NCI-H1417 (cell line): ENCODE measurements at places on chromosomes 4 and X.

DNA sequence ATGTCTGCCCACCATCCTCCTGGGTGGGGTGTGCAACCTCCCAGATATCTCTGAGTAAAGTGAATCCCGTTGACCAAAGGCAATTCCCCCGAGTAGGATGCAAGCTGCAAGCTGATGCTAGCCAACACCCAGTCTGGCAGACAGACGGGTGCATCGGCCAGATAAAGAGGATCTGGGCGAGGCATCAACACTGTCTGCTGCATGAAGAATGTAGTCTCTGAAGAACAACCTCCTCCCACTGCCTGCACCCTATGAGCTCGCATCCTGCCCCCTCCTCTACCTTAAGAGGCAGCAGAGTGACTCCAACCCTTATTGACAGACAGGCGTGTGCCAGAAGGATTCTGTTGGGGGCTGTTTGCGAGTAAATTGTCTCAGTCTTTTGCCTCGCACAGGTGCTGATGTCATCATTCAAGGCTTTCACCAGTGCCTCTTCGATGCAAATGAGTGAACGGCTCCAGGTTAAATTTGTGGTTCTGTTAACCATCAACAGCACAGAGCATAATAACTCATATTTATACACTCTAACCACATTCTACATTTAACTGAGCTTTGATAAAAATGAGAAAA is 546.9 kb downstream of the BCOR start:
- DNase-seq: no peak

- no peak for DNase-seq
These were observed 18.7 kb downstream of the SEPSECS start for GRCh38 chr4:25141592-25141991.

GRCh38 chr4:15805583-15806517 is 27.7 kb downstream of the CD38 start:
- peak; percentile 79 for DNase-seq

DNA sequence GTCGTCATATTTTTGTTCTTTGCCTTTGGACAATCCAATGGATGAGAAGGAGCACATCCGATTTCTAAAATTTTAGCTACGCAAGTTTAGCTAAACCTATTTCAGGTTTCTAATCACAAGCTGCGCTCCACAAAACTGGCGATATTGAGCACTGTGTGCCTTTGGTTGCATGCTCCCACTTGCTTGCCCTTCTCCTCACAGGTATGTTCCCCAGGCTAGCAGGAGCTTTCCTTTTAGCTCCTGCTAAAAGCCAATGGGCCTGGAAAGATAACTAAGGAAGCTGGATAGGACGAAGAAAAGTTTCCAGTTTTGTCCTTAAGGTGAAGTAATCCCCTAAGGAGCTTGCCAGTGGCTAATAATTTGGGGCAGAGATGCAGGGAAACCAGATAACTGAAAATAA is 975.2 kb downstream of the FSTL5 start:
- no peak for DNase-seq

GRCh38 chrX:72576141-72576894 is 3.7 kb upstream of the HDAC8 start:
- no peak for DNase-seq

DNA sequence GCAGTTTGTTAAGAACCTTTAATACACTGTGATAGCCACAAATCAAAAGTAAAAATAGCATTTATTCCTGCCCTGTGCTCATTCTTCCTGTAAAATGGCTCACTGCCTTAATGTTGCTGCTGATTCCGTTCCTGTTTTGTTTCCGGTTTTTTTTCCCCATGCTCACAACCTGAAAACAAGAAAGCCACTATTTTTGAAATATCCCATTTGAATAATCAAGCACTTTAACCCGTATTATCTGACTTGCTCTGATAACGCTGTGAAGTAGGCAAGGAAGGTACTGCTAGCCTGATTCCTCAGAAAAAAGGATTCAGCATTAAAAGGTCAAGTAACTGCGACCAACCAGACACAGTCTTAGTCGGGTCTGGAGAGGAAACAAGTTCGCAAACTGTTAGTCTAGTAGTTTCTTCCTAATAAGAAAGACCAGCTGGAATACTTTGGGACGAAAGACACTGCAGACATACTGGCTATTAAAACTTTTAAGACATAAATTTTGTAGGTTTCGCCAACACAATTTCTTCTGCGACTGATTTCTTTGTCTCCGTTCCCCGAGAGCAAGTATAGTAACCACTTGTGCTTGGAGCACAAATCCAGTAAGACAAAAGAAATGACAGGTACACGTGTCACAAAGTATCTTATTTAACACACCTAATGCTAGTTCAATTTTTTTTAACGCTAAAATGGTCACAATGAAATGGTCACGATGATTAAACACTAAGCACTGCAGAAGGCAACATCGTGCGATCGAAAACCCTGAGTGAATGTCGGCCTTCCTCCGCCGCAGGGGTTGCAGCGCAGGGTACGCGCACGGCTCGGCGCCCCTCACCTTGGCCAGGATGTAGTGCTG is 802 bp downstream of the COX18 start:
- peak; percentile 60 for DNase-seq

DNA sequence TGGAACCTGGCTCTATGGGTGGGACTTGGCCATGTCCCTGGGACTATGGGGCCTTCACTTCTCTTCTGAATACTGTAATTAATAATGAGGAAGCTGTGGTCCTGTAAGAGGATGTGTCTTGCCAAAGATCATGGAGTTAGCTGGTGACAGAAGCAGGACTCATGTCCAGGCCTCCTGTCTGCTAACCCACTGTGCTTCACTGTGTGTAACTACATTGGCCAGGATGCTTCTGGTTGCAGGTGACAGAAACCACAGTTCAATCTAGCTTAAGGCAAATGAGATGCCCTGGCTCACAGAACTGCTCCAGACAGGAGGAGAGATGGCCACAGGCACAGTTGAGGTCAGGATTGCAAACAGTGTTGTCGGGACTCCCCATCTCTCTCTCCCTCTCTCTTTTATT is 3.1 kb downstream of the MTMR1 start:
- no peak for DNase-seq

- DNase-seq: no peak
These were observed 297.4 kb downstream of the ANKRD50 start for GRCh38 chr4:124415146-124415545.

- DNase-seq: no peak
These were observed 97.1 kb downstream of the MGST2 start for GRCh38 chr4:139762720-139763119.

- no peak for DNase-seq
These were observed 41.1 kb downstream of the NELFA start for GRCh38 chr4:1967512-1968149.

DNA sequence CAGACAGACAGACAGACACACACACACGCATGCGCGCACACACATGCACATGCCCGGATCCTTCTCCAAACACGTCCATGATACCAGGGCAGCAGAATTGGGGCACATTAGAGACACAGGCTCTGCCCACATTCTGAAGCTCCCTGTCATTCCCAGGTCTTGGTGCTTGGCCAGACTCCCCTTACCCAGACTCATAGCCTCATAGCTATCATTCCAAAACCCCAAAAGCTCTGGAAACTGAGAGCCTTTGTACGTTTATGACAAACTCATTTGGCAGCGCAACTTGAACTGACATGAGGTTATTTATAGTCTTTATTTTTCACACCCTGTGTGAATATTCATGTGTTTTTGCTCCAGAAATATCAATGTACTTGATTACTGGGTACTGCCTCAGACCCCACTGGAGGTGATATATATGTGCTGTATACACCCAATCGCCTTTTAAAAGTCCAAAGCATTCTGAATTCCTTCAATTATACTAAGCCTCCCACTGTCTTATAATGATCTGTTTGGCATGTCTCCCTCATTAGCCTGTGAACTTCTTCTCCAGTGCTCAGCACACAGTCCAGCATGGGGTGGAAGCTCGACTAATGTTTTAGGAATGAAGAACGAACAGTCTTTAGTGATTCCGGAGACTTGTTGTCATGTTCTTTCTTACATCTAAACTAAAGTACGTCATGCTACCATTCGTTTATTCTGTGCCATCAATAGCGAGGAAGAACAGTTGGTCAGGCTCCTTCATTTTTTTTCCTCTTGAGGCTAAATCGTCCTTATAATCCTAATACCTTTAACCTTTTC is 45.0 kb downstream of the RTL9 start:
- DNase-seq: no peak

GRCh38 chr4:89306486-89307177 is 968 bp downstream of the GPRIN3 start:
- no peak for DNase-seq

- DNase-seq: no peak
These were observed 161.1 kb downstream of the RBM46 start for GRCh38 chr4:154942176-154942575.

DNA sequence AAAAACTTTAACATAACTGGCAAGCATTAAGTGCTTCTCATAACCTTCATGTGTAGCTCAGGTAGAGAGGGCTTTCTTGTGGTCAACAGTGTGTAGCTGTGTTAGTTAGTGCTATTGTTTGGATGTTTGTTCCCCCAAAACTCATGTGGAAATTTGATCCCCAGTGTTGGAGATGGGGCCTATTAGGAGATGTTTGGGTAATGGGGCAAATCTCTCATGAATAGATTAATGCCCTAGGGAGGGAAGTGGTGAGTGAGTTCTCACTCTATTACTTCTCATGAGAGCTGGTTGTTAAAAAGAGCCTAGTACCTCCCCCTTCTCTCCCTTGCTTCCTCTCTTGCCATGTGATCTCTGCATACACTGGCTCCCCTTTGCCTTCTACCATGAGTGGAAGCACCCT is 16.5 kb upstream of the SLC25A43 start:
- DNase-seq: no peak

- peak; percentile 3 for DNase-seq
These were observed 92.2 kb upstream of the SLIT2 start for GRCh38 chr4:20159516-20159915.

- DNase-seq: peak; percentile 28
These were observed 222.4 kb downstream of the APBB2 start for GRCh38 chr4:40991908-40992307.

GRCh38 chr4:44869222-44869882 is 143.0 kb upstream of the GNPDA2 start:
- no peak for DNase-seq

- DNase-seq: no peak
These were observed 100.7 kb upstream of the PTPN13 start for GRCh38 chr4:86493460-86493859.

DNA sequence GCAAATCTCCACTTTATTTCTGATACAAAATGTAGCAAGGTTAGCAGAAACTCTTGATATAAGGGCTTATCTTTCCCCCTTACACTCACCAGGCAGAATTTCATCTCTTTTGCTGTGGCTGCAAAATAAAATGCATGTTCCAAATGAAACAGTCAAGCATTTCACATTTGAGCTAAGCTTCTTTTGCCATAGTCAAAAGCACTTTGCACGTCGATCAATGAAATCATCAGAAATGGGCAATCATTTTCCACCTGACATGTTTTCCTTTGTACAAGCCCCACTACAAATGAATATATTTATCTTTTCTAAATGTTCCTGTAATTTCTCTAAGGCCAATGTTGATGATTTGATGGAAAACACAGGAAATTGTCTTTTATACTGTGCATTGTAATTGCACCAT is 178.4 kb downstream of the ANKRD50 start:
- DNase-seq: no peak

DNA sequence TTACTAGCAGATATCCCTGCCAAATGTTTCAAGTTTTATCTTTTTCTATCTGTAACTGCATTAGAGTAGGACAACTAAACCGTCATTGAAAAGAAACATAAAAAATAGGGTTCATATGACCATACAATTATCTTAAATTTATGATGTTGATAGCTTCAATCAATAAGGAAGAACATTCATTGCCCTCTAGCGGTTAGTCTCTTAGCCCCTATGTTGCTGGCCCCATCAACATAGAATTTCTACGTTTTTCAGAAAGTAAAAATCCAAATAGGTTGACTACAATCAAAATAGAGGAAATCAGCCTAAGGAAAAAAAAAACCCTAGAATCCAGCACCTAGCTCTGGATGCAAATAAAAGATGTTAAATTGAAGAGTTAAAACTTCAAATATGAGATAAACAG is 225.1 kb upstream of the ITM2A start:
- DNase-seq: no peak

GRCh38 chr4:106809076-106809475 is 227.0 kb downstream of the DKK2 start:
- DNase-seq: no peak

DNA sequence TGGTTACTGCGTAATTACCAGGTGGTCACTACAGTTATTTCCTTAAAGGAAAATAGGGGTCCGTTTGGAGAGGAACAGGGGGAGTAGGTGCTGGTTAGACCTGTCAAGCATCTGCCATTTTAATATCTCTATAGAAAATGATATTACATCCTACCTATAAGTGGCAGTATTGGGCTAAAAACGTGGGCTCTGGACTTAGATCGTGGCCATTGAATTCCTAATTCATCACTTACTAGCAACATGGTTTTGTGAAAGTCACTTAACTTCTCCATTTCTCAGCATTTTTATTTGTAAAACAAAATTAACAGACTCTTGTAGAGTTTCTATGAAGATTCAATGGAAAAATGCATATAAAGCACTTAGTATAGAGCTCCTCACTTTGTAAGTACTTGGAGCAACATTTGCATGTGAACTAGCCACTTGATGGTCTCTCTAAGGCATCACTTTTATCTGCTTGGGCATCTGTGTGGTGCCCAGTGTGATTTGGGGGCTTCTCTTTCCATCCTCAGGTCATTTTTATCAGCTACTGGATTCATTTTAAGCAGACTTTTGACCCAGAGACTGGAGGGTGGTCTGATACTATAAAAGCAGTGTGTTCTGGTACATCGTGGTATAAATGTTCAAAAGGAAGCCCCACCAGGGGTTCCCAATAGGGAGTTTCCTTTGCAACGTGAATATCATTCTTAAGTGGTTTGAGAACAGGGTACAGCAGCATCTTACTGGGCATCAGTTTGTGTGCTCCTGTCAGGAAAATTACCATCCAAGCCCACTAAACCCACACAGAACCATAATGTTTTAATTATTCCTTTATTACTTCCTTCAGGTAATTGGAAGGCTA is 42.7 kb upstream of the RASSF6 start:
- peak; percentile 74 for DNase-seq

DNA sequence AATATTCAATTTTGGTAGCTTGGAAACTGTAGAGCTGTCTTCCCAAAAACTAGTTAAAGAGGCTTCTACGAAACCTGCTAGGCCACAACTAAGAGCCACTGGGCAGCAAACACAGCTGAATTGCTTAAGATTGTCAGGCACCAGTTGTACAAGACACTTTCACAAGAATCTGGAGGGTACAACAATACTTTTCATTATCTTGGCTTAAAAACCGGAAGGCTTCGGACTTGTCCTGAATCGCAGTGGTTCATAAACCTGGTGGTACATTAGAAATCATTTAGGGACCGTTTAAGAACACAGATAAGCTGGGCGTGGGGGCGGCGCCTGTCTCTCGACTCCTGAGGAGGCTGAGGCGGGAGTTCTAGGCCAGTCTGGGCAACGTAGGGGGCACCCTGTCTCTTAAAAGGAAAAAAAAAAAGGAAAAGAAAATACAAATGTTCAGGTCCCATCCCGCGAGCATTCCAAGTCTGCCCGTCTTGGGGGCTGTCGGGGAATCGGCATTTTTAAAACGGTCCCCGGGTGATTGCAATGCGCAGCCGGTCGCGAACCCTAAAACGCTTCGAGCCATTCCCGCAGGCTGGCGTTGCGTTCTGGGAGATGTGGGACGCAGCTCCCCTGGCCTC is 763 bp downstream of the PYURF start:
- peak; percentile 67 for DNase-seq
